HuH-7 (cell line): ENCODE measurements at places on chromosomes 3 and 15.

DNA sequence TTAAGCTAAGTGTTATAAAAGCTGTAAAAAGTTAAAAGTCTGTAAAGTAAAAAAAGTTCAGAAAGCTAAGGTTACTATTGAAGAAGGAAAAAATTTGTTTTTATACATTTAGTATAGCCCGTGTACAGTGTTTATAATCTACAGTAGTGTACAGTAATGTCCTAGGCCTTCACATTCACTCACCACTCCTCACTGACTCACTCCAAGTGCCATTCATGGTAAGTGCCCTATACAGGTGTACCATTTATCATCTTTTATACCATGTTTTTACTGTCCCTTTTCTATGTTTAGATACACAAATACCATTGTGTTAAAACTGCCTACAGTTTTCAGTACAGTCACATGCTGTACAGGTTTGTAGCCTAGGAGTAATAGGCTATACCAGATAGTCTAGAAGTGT is 8.8 kb downstream of the CCDC71 start:
- DNase-seq, result no peak

- DNase-seq, result no peak
Observed at GRCh38 chr3:172099495-172099808, 60.1 kb downstream of the FNDC3B start.

GRCh38 chr15:81308260-81308659 is 15.7 kb downstream of the STARD5 start:
- DNase-seq, result no peak

GRCh38 chr3:69409011-69409410 is 23.1 kb upstream of the FRMD4B start:
- no peak for DNase-seq

- DNase-seq, result no peak
Observed at GRCh38 chr3:10635446-10636076, 130.2 kb upstream of the ATP2B2 start.

DNA sequence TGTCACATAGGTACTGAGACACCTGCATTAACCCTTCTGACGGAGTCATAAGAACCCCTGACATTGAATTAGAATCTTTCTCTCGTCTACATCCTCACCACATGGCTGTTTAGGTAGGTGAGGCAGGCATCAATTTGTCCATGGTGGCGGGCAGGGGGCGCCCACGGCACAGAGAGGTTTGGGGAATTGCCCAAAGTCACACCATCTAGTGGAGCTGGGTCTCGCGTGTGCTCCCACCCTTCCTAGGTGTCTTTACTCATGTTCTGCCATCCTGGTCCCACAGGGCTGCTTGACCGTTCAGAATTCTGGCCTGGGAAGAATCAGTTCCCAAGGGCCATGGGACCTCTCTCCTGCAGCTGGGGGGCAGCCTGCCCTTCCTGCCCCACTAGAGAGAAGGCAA is 14.7 kb upstream of the DLL4 start:
- no peak for DNase-seq

GRCh38 chr3:146464783-146465182 is 4.6 kb downstream of the PLSCR2 start:
- no peak for DNase-seq

- no peak for DNase-seq
Observed at GRCh38 chr15:40043927-40044716, 5.1 kb upstream of the SRP14 start.

- peak; percentile 26 for DNase-seq
Observed at GRCh38 chr3:17070161-17070959, 185.6 kb downstream of the PLCL2 start.

GRCh38 chr15:59834528-59834927 is 145.4 kb upstream of the BNIP2 start:
- no peak for DNase-seq

DNA sequence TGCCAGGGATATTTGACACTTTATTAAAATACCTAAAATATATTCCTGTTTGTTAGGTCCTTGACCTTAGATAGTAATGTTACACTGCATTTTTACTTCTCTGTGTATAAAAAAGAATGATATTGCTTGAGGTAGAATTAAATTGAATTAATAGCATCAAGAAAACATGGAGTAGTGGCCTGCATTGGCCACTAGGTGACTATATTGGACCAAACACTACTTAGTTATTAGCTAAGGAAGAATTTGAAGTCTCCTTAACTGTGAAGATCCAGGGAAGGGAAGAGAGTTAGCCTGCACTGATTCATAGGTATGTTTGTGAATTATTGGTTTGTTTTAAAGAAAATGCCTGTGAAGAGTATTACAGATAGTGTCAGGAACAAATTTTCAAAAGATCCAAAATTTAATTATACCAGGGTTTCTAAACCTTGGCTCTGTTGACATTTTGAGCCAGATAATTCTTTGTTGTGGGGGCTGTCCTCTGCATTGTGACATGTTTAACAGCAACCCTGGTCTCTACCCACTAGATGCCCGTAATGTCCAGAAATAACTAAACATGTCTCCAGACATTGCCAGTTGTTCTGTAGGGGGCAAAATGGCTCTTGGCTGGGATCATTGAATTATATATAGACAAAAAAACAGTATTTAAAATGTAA is 103.6 kb upstream of the THSD4 start:
- peak; percentile 14 for DNase-seq

- no peak for DNase-seq
Observed at GRCh38 chr3:169554611-169555010, 108.9 kb downstream of the MECOM start.

DNA sequence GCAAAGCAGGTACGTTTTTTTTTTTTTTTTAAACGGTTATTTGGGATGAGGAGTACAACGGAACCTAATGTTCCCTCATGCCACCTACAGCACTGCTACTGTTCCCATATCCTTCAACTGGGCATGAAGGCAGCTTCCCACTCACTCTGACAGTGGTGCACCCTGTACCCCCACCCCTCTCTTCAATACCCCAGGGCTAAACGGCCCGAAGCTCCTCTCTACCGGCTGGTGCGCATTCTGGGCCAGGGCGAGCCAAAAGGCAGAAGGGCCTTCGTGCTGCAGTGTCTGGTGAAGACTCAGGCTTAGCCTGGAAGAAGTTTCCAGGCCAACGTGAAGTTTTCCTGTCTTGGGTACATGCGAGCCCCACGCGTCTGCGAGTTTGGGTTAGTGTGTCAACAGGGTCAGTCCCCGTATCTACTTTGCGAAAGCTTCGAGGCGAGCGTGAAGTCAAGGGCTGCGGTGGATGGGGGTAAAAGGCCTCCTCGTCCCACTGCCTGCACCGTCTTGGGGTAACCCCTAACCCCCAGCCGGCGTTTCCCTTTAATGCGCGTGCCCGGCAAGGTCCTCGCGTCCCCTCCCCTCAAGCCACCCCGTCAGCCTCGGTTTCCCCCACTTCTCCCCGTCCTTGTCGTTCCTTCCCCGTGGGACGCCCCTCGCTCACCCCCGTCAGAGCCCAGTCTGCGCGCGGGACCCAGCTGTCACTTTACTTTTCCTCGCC is 765 bp upstream of the UBE2E2 start:
- no peak for DNase-seq

DNA sequence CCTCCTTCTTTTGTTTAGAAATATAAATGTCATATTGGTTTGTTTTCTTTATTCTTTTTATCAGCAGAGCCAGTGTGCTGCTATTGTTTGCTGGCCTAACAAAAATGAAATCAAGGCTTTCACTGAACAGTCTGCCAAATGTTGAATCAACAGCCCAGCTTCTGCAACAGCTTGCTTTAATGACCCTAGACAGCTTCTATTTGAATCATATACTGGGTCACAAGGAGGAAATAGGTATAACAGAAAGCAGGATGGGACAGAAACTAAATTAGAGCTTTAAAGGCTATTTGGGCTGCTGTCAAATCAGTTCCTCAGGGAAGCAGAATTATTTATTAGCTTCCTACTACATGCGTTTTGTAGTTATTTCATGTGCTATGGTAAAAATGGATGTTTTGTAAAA is 12.1 kb upstream of the DNAJC13 start:
- no peak for DNase-seq

GRCh38 chr3:16849229-16849628 is 35.5 kb upstream of the PLCL2 start:
- DNase-seq, result no peak

DNA sequence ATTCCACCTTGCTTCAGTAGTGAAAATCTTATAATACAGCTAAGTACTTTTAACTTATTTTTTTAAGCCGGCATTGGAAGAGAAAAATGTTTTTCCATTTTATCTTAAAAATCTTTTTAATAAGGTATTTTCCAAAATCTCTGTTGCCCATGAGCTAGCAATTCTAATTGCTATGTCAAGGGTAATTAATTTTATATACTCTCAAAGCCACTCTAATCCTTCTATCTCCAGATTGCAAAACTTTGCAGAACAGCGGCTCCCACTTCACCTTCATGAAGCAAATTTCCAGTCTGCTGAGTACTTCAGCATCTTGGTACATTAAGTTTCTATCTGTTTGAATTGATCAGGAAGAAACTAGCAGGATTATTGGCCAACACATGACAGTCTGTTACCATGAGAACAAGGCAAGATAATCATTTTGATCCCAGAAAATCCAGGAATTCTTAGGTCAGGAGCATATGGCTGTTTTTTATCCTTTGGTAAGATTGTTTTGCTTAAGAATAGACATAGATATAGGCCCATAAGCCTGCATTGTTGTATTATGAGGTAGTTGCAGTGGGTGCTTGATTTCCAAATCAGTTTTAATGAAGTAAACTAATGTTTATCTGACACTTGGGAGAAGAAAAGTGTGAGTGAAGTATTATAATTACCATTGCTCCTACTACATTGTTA is 6.0 kb downstream of the TIPARP start:
- DNase-seq, result no peak

DNA sequence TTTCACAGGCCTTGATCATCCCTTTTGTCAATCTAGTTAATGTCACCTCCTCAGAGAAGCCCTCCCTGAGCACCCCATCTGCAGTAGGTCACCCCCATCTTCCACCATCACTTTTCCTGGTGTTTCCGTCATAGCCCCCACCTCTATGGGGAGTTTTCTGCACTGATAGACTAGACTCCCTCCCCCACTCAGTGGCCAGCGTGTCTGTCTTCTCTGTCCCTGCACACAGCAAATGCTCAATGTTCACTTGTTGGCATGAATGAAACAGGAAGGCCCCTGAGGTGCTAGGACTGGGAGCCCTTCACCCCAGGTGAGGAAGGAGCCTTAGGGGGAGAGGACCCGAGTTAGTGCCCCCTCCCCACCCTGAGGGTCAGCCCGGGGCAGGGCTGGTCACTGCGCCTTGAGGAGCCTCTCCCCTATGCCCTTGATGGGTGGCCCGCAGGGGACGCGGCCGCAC is 15.8 kb upstream of the FANCD2 start:
- DNase-seq, result peak; percentile 49

- no peak for DNase-seq
Observed at GRCh38 chr15:64267331-64267973, 88.5 kb downstream of the CSNK1G1 start.

- DNase-seq, result peak; percentile 52
Observed at GRCh38 chr3:30511524-30512251, 94.7 kb upstream of the TGFBR2 start.

DNA sequence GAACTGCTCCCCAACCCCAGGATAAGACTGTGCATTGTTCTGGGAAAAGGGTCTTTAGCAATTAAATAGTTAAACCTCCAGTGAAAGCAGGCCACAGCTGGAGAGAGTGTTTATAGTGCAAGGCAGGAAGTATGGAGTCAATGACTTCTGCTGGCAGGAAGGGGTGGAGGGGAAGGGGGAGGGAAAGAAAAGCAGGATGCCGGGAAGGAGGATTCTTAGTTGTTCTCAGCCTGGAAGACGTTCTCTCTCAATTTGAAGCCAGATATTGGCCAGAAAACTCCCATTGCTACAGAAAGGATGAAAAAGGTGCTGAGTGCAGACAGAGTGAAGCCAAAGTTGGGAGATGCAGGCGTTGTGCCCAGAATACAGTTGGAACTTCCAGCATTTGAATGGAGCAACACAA is 35.7 kb upstream of the ACTL6A start:
- no peak for DNase-seq

DNA sequence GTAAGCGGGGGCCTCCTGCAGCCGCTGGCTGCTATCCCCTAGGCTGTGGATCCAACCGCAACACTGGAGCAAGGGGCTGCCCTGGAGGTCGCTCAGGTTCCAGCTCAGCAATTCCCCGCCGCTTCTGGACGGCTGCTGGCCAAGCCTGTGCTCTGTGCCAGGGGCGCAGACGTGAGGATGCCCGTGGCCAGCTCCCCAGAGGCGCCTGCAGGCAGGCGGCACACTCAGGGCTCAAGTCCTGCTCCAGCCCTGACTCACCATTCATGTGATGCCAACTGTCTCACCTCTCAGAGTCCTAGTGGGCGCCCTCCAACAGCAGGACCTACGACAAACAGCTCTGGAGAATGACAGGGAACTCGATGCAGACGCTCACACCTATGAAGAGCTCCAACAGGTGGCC is 31.6 kb downstream of the KLHL25 start:
- DNase-seq, result no peak

DNA sequence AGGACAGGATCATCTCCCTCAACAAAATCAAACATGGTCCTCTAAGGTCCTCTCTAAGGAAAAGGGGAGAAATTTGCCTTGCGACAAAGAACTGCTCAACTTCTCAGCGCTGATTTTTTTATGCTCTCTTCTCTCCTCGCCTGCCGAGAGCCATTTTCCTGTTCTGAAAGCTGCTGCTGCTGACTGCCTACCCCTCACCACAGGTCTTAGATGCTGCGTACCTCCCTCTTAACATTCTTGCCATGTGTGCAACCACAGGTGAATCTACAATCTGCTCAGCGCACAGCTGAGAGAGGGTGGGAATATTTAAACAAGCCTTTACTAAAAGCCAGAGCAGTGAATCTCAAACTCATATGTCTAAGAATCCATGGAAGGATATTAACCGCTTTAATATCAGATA is 210.7 kb downstream of the SSR3 start:
- DNase-seq, result no peak

DNA sequence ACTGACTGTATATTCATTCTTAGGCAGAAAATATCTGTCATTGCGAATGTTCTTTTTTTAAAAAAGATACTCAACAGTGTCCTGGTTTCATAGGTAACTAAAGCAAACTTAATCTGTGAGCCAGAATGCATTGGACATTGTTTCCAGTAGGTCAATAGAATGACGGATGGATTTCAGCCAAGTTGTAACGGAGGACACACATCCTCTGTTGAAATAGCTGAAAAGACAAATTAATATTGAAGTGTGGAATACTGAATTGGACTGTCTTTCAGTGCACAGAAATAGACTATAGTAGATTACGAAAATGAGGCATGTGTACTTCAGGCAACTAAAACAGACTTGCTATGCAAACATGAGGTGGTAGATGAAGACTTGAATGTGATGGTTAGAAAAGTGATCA is 461.6 kb downstream of the WDR72 start:
- DNase-seq, result no peak

DNA sequence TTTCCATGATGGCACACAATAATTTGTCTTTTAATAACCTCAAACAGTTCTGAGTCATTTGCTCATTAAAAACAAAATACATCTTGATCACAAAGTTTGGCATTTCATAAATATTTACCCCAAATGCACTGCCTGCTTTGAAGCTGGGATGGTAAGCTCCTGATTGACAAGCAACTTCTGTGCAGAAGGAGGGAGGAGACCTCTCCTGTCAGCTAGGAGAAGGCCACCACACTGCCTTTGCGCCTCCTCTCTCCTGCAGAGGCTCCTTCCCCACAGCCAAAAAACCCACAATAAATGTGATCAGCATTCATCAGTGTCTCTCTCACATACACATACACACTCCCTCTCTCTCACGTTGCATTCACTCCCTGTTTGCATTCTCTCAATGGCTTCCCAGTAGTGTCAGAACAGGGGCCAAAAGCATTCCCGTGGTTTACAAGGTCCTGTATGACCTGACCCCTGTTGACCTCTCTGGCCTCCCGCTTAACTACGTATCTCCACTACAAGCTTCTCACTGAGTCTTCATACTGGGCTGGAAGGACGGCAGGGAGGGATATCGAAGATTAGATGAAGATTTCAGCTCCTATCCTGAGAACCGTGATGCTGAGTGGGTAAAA is 216.4 kb downstream of the FOXP1 start:
- DNase-seq, result no peak
